Suppressor macrophage treated with lipopolysaccharide for 1 hour (primary cell): ENCODE measurements at places on chromosomes 7 and 10.

DNA sequence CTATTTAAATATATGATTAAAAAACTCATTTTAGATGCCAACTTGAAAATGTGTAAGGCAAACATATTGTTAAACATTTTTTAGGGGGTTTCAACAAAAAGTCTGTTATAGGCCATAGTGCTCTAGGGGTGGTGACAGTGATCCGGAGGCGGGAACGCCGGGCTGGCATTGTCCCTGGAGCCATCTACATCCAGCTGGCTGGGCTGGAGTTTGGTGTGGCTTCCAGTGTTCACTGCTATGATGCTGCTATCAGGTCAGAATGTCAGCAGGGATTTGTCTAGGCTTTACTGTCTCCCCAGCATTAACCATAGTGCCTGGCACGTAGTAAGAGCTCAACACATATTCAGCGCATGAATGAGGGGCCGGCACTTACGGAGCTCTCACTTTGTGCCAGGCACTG lies 1.9 kb upstream of the SLC18A2 start:
- no peak for DNase-seq

- DNase-seq = no peak
These were observed 199.5 kb downstream of the ADAM12 start for GRCh38 chr10:126188679-126189200.

GRCh38 chr7:140062528-140063299 lies at the start of gene PARP12:
PARP12 (minus strand) TSS chr7:140062951; CDS start chr7:140062847, 104 bp downstream.
- peak; percentile 97 for DNase-seq

DNA sequence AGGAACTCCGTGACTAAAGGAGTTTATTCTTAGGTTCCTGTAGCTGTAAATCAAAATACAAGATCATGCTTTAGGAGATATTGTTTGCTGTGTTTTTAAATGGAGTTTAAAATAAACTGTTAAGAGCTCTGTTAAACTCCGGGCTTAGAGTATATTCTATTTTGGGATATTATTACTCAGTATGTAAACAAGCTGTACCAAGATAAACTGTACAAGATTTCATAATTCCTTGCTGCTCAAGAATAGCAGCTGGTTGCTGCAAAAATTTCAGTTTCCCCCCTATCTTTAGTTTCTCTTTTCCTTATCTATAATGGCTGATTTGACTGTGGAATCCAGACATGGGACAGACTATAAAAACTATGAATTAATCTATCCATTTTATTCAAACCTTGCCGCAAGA lies 215.7 kb downstream of the HTR7 start:
- no peak for DNase-seq

DNA sequence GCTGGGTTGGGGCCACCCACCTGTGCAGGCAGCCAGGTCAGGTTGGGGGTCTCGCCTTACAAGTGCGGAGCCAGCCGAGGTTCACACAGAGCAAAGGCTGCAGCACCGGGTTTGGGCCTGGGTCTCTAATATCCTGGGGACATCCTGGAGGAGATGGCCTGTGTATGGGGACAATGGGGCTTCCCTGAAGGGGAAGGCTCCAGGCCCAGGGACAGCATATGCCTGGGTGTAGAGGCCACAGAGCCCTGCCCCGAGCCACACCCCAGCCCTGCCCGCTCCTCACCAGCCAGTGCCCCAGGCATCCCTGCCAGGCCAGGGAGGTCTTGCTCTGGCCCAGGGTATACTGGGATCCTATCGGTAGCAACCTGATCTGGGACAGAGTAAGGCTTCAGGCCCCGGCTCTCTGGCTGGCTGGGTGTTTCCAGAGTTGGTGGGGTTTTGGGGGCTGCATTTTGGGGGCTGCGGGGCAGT lies 9.1 kb downstream of the TTYH3 start:
- DNase-seq = no peak

GRCh38 chr7:590731-591551 lies 71.3 kb upstream of the PDGFA start:
- DNase-seq = no peak

DNA sequence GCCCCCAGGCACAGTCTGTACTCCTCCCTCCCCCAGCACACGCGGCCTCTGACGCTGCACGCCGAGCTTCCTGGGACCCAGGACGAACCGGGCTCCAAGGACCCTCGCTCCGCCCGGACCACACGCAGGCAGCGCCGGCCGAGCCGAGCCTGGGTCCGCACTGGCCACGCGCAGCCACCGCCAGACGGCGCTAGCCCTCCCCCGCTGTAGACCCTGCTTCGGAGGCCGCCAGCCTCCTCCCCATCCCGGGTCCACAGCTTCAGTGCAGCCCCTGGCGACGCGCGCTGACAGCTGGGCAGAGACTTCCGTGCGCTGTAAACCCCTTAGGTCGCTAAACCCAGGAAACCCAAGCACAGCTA lies 936 bp upstream of the TCERG1L start:
- no peak for DNase-seq

GRCh38 chr7:100859856-100860255 lies 7.3 kb upstream of the TRIP6 start:
- DNase-seq = no peak

- no peak for DNase-seq
These were observed 64.7 kb downstream of the CREB3L2 start for GRCh38 chr7:137937202-137937560.
